ENCODE measurements at places on chromosomes 12 and 14. TPM values are rescaled to one million over a fixed set of nuclear protein-coding genes. Genes with fewer than 3 reads are reported as not detected.

The RPL10L gene
- total RNA-seq = not detected

The C12orf60 gene
- 0.51 TPM for total RNA-seq

The SYCP3 gene
- not detected for total RNA-seq

The LRRC10 gene
- not detected for total RNA-seq

The HSPB8 gene
- 66.4 TPM for total RNA-seq

The SLC6A15 gene
- total RNA-seq = not detected

The BEGAIN gene
- total RNA-seq = 2.2 TPM

The SLC22A17 gene
- 7.0 TPM for total RNA-seq

The CISTR gene
- total RNA-seq = not detected

The SALL2 gene
- total RNA-seq = 2.6 TPM
